MM.1S (cell line): ENCODE measurements at places on chromosomes 2 and 18.

DNA sequence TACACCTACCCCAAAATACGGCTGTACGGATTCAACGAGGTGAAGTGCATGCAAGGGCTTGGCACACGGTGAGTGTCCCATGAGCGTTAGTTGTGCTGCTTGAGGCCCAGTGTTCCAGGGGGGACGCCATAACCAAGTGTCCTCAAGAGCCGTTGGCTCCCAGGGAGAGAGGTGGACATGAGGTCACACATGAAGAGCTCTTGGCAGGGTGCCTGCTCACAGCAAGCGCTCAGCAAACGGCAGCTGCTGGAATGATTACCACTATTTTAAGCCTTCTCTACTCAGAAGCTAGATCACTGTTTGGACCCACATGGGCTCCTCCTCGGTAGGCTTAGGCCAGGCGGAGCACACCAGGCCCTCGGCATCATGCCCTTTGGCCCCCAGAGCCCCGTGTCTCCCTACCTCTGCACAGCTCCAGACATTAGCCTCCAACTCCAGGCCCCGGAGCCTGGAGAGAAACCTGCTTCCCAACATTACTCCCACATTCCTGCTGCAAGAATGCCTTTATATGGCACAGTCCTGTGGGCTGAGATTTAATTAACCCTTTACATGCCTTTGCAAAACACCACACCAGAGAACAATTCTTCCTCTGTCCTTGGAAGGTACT is 68.4 kb upstream of the PPP1CB start:
- DNase-seq, result no peak

- DNase-seq, result no peak
Measured at GRCh38 chr2:157498483-157498882, 54.6 kb upstream of the CYTIP start.

DNA sequence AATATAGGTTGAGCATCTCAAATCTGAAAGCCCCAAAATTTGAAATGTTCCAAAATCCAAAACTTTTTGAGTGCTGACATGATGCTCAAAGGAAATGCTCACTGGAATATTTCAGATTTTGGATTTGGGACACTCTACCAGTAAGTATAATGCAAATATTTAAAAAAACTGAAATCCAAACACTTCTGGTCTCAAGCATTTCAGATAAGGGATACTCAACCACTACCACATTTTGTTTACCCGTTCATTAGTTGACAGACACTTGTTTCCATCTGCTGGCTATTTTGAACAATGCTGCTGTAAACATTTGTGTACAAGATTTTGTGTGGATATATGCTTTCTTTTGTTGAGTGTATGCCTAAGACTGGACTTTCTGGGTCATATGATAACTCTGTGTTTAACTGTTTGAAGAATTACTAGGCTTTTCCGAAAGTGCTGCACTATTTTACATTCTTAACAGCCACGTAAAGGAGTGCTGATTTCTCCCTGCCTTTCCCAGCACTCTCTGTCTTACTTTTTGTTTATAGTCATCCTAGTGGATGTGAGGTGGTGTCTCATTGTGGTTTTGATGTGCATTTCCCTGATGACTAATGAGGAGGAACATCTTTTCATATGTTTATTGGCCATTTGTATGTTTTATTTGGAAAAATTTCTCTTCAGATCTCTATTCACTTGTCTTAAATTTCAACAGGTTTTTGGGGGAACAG is 19.5 kb upstream of the DCDC2C start:
- DNase-seq, result no peak

DNA sequence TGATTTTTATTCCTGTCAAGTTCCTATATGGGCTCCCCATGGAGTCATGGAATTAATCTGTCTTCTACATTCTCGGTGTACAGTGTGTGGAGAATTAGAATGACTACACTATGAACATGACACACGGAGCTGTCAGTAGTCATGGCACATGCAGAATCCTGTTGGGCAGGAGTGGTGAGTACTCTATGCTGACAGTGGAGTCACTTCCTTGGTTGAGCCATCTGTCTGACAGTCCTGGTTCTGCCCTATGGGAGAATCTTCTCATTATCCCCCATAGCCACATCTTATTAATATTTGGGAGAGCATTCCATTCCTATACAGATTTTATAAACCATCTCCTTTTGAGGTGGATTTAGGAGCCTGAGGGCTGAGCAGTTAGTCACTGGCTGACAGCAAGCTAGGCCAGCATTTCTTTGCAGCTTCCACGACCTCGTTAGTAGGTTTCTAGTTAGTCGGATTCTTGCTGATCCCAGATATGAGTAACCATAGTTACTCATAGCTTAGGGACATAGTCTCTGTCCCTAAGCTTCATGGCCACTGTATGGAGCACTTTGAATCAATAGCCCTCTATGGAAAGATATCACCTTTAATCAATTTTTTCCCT is 90.6 kb downstream of the MDH1 start:
- no peak for DNase-seq

DNA sequence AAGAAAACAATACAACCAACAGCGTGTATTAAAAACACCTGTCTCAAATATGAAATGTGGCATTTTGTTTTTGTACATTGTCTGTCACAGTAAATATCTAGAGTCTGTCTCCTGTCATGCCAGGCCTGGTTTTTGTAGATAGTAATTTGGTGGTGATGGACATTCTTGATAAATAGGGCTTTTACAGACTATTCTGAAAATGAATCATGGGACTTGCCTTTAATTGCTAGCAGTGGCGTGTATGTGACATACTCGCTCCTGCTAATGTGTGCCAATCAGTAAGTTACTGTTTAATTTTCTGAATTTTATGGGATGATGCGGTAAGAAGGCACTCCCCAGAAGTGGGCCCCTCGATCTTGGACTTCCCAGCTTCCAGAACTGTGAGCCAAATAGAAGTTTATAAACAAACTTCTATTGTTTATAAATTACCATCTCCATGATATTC is 83.7 kb downstream of the TANC1 start:
- DNase-seq, result no peak
